ENCODE measurements at places on chromosomes 2 and 18.

GRCh38 chr18:1624612-1625011, 719.9 kb downstream of the ADCYAP1 start:
- no peak for DNase-seq

DNA sequence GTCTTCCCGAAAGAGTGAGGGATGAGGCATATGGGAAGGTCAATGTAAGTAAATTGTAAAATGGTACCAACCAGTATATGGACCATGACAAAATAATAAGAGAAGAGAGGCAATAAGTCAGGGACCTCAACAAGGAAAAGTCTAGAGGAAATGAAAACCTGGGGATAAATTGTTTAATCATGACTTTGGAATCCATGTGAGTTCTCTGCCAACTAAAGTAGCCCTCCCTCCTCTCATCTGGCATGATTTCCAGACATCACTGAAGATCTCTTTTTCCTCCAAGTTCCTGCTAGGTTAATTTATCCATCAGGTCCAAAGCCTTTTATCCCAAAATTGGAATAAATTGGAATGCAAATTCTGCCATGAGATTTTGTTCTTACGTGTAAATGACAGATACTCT, 417.9 kb downstream of the NRXN1 start:
- no peak for DNase-seq

DNA sequence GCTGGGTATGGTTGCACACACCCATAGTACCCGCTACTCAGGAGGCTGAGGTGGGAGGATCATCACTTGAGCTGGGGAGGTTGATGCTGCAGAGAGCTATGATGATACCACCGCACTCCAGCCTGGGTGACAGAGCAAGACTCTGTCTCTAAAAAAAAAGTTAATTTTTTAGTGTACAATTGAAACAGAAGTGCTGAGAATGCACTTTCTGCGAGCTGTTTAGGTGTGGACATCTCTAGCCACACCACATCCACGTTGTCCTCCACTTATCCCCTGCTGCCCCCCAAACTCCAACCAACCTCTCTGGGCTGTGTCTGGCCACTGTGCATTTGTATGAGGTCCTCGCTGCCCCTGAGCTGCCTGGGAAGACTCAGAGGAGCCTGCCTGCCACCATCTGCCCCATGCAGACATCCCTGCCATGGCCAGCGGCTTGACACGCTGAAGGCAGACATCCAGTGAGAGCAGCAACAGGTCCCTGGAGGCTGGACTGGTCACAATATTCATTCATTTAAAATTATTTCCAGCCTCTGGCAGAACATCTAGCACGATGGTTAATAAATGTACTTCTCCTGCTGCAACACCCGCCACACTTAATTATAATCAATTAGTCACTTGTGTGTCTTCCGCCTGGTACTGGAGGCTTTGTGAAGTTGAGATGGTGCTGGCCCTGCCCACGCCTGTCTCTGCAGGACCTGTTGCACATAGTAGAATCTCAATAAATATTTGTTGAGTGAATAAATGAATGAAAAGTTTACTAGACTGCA, 3.7 kb upstream of the AFF3 start:
- DNase-seq: no peak

GRCh38 chr2:225207043-225207442, 164.8 kb upstream of the DOCK10 start:
- no peak for DNase-seq

DNA sequence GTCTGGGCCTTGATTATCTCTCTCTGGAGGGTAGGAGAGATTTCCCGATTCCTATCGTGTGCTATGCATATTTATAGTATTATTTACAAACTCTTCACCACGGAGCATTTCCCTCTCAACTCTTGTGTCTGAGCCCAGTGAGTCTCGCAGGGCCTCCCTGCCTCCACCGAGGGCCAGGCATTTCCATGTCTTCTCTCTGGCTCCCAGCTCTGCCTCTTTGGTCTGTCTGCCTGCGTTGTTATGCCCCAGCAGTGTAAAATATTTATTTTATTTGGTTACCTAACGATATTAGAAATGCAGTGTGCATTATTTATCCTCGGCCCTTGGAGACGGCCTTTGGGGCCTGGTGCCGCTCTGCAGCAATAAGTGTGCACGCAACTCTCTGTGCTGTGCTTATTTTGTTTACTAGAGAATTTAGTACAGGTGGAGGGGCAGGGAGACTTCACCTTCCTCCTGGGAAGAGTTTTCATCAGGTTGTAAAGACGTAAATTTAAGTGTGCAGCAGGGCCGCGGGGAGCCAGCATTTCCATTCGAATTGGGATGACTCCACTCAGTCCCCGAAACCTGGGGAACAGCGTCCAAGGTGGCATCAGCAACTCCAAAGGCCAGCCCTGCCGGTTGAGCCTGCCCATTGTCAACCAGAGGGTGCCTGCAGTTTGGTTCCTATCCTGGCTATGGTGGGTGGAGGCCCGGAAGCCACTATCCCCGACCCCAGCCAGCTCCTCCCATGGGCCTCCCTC, 100.2 kb downstream of the PTGR3 start:
- DNase-seq: no peak

DNA sequence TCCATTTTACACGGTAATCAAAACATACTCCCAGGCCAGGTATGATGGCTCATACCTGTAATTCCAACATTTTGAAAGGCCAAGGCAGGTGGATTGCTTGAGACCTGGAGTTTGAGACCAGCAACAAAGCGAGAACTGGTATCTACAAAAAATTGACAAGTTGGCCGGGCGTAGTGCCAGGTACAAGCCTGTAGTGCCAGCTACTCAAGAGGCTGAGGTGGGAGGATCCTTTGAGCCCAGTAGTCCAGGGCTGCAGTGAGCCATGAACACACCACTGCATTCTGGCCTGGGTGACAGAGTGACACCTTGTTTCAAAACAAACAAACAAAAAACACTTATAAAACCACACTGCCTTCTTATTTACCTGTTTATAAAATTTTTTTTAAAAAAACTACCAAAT, 80.8 kb downstream of the GAREM1 start:
- peak; percentile 75 for DNase-seq

DNA sequence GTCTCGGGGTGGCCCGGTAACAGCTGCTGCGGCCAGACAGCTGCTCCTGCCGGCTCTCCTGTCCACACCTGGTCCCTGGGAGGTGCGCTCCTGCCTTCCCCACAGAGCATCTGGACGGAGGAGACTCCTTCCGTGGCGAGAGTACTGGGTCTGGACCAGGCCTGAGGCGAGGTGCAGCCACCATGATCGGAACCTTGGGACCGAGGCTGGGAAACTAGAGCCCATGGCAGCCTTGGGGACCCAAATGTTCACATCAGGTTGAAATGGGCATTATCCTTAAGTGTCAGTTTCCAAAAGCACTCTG, 628 bp downstream of the GIGYF2 start:
- DNase-seq: no peak

DNA sequence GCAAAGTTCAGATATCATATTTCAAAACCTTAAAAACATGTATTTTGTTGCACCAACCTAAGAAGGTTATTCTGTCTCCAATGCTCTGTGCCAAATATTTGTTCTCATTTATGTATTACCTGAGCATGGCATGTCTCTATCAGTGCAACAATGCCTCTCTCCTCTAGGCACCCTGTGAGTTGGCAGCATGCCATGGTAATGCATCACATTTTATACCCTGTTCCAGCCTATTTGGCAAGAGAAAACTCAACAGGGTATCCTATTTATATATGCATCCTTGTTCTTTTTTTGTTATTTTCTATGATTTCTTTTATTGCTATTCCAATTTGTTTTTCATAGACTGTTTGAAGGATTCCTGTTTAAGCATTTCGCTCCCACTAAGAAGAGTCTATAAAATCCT, 126.3 kb upstream of the NRXN1 start:
- DNase-seq: no peak

DNA sequence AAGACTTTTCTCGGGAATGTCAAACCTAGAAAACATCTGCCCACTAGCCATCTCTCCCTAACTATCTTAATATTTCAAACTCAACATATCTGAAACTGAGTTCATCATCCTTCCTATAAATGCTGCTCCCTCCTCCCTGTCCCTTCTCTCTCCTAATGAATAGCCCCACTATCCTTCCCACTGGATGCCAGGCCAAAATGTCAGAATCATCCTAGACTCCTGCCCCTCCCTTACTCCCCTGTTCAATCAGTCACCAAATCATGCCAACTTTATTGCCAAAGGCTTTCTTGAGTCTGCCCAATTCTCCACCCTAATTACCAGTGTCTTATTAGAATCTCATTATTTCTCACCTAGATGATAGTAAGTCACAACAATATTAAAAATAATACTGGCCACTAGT, 8.5 kb downstream of the EVA1A start:
- no peak for DNase-seq

DNA sequence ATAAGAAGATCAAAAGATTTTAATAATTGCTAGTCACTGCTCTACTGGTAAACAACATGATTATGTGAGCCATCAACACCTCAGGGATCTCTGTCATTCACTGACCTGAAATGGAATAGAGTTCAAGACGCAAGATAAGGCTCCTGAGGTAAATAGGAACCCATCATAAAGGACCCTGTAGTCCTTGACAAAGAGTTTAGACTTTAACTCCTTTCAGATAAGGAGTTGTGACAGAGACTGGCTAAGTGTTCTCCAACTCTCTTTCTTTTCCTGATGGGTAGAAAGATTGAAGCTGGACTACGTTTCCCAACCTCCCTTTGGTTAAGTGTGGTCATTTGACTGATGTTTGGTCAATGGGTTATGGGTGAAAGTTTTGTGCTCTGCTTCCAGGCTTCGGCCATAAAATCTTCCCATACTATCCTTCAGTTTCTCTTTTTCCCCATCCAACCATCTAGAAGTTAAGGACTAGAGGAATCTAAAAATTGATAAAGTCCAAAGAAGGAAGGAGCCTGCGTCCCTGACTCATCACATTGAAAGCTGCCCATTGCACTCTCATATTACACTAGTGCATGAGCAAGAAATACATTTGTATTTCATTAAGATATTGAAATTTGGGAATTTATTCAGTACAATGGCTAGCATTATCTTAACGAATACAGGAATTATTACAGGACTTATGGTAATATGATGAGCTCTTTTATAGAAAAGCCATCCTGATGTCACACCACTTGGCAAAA, 293.7 kb upstream of the ACVR2A start:
- DNase-seq: no peak

- no peak for DNase-seq
These were observed 71.3 kb upstream of the ZNF532 start for GRCh38 chr18:58793361-58793760.

DNA sequence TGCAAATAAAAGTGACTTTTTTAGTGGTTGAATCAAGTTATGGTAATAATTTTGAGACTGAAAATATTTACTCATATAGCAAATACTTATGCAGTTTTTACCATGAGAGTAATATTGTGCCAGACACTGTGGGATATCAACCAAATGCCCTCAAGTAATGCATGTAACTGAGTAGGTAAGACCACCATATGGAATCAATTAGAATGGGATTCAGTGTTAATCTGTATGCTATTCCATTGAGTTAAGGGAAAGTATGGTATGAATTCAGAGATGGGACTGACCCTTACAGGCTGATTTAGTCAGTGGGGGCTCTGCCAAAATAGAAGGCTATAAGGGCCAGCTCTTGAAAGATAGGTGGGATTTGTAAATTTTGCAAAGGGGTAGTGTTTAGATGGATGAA, 131.6 kb downstream of the CCDC85A start:
- DNase-seq: no peak

DNA sequence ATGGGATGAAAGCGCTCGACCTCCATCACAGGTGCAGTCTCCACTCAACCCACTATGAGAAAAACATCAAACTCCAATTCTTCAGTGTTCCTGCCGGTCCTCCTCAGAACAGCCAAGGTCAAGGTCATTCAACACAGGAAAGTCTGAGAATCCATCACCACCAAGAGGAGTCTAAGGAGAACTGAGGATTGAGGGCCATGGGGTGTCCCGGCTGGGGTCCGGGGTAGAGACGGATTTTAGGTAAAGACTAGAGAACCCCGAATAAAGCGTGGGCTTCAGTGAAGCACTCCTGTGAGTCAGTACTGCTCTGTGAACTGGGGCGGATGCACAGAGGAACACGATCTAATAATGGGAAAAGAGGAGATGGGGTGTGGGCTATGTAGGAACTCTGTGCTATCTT, 41.8 kb downstream of the PTGR3 start:
- DNase-seq: no peak

DNA sequence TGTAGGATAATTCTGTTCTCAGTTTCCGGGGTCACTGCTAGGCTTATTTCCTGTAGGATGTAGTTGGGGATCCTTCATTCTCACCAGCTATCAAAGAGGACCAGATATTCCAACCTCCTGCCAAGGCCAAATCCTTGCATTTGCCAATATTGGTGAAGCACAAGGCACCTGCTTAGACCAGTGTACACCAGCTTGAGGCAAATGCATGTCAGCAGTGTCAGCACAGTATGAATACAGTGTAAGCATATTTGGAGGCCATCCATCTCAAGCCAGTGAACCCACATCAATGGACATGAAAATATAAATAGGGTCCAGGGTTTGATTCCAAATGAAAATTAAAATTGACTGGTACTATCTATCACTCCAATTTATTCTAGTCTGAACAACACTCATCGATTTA, 88.0 kb upstream of the MAPRE2 start:
- no peak for DNase-seq

GRCh38 chr2:9256570-9257043, 50.0 kb downstream of the ASAP2 start:
- DNase-seq: no peak

DNA sequence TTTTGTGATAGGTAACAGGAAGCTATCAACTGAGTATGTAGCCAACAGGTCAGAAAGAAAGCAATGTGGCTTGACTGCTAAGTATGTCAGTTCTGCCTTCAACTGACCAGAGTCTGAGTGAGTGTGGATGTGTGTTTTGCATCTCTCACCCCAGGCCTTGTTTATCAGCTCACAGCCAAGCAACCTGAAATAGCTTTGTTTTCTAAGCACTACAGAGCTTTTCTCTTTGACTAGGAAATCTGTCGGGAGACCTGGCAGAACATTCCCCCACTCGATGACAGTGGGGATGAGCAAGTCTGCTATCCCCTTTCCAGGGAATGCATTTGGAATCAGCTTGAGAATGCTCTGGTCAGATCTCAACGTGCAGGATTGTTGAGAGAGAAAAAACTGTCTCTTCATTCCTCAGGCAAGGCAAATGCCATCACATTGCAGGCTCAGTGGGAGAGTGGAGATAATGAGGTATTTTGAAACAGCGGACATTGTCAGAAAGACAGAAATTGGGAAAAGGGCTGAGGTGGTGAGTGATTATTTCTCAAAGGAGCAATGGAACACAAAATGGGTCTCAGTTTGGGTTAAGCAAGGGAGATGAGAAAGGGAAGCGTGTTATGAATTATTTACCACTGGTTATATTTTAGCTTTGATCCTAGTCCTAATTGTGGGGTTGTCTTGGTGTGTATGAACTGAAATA, 233.8 kb upstream of the PIK3C3 start:
- no peak for DNase-seq
